Renal cortical epithelial cell (primary cell): ENCODE measurements at places on chromosomes 2 and 18. TPM values are rescaled to one million over a fixed set of nuclear protein-coding genes. Genes with fewer than 3 reads are reported as not detected.

DNA sequence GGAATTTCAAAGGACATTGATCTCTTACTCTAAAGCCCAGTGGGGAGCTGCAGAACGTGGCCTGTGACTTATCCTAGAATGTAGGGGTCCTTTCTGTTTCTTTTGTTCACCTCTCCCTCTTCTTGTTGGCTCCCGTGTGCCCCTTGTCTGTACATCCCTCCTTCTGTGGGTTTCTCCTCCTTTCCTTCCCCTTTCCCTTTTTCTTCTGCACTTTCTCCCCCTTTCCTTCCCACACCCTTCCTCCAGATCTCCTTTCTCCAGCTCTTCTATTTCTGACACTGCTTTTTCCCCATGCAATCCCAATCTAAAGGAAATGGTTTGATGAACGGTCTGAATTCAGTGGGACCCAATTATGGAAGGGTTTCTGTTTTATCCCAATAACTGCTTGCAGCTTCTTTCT is 35.5 kb upstream of the MAPRE3 start:
- no peak for DNase-seq

DNA sequence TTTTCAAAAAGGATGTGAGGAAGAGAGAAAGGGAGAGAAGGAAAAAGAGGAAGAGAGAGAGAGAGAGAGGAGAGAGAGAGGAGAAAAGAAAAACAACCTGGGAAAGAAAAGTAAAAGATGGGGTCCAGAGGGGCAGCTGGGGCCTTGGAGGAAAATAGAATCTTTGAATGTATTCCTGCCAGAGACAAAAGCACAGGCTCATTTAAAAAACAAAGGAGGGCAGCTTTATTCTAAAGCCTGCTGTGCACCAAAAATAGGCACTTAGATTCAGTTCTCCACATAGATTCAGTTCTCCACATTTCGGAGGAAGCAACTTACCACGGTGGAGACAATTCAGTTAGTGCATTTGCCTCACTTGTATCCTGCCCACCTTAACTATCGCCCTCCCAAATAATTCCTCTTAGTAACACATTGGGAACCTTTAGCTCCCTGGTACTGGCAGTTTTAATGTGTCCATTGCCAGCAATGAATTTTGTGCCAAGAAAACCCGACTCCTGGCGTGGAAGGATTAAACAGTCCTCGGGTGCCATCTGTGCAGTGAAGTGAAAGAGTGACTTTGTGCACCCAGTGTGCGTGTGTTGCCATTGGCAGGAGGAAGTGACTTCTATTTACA is 71.3 kb downstream of the DPP4 start:
- DNase-seq, result no peak

Gene C2orf80
- total RNA-seq, result not detected in 2 replicates

- DNase-seq, result peak; percentile 17
Observed at GRCh38 chr18:26792661-26793060, 72.8 kb downstream of the AQP4 start.
